ENCODE measurements at places on chromosomes 3 and 15. TPM values are rescaled to one million over a fixed set of nuclear protein-coding genes. Genes with fewer than 3 reads are reported as not detected.
A peak's percentile ranks its signal among the peaks of the same experiment; 100 is the strongest.

DNA sequence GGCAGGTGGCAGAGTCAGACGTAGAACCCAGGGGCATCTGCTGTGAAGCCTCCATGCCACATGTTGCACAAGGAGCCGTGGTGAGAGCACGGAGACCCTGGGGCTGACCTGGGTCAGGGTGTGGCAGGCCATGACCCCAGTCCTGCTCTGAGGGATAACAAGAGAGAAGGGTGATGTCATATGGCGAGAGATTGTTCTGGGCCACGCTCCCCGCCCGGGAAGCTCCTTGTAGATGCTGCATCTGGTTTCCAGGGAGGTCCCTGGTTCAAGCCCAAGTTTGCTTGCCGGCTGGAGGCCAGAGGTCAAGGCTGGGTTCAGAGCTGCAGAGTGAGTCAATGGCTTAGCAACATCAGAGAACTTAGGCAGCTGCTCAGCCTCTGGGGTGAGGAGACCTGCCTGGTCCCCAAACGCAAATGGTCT is 17.3 kb downstream of the FGD5 start:
- no peak overlapping the region for H3K27ac ChIP-seq
- H3K27me3 ChIP-seq = peaks cover 10% of the 10 kb centered on the region
- no peaks in the 10 kb centered on the region for H3K4me1 ChIP-seq
- no peaks in the 10 kb centered on the region for H3K36me3 ChIP-seq
- no peak for DNase-seq

GRCh38 chr15:34621675-34622074 is 38.2 kb upstream of the GOLGA8B start:
- no peak overlapping the region for H3K4me3 ChIP-seq
- peaks cover 50% of the 10 kb centered on the region for H3K27me3 ChIP-seq
- no peaks in the 10 kb centered on the region for H3K36me3 ChIP-seq
- no peak for DNase-seq

- H3K4me3 ChIP-seq = no peak overlapping the region
- no peak overlapping the region for H3K27ac ChIP-seq
- DNase-seq = no peak
- peaks cover 35% of the 10 kb centered on the region for H3K27me3 ChIP-seq
- H3K36me3 ChIP-seq = no peaks in the 10 kb centered on the region
- no peaks in the 10 kb centered on the region for H3K4me1 ChIP-seq
These were observed 15.9 kb upstream of the UMPS start for GRCh38 chr3:124714223-124714853.

Gene ATP13A3
- total RNA-seq = 57.0 TPM

DNA sequence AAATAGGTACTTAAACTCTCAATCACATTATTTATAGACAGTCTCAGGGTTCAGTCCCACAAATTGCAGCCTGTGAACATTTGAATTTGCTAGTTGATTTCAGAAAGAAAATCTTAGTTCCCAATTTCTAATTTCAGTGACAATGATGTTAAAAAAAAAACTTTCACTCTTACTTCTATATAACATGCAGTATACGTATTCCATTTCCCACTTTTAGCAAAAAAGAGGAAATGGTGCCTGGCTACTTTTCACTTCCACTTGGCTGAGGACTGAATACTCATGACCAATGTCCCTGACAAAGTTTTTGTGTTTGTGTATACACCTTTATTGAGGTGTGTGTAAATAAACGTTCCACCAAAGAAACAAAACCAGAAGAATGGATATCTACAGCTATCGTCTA is 32.1 kb upstream of the XCR1 start:
- no peak overlapping the region for H3K4me3 ChIP-seq
- H3K4me1 ChIP-seq = peaks cover 5% of the 10 kb centered on the region
- H3K27me3 ChIP-seq = peaks cover 58% of the 10 kb centered on the region
- no peak for DNase-seq
- no peak overlapping the region for H3K27ac ChIP-seq

Gene GOLGA6L4
- total RNA-seq = 3.1 TPM

DNA sequence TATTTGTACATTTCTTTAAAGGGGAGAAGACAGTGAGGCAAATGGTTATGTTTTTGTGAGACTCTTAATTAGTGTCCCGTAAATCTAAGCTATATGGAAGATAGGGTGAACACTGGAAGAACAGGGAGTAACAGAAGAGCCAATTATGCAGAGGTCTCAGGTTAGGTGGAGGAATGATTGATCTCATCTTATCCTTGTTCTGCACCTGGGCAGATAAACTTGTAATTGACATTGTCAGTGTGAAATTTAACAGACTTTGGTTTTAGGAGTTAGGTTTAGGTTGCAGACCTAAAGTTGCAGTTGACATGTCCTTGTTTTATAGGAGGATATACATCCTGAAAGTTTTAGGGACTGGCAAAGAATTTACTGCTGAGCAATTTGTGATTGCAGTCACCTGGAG is 3.1 kb upstream of the TWF2 start:
- H3K27ac ChIP-seq = peak overlapping the region; percentile 79
- H3K4me3 ChIP-seq = peak overlapping the region; percentile 43
- H3K36me3 ChIP-seq = peaks cover 12% of the 10 kb centered on the region
- no peak for DNase-seq
- peaks cover 52% of the 10 kb centered on the region for H3K4me1 ChIP-seq
- no peaks in the 10 kb centered on the region for H3K27me3 ChIP-seq

Gene MNS1
- 0.85 TPM for total RNA-seq

GRCh38 chr3:54818486-54818885 is 109.4 kb downstream of the LRTM1 start:
- no peaks in the 10 kb centered on the region for H3K27me3 ChIP-seq
- no peak overlapping the region for H3K27ac ChIP-seq
- H3K4me1 ChIP-seq = no peaks in the 10 kb centered on the region
- no peak overlapping the region for H3K4me3 ChIP-seq

Gene IQCF5
- total RNA-seq = not detected

DNA sequence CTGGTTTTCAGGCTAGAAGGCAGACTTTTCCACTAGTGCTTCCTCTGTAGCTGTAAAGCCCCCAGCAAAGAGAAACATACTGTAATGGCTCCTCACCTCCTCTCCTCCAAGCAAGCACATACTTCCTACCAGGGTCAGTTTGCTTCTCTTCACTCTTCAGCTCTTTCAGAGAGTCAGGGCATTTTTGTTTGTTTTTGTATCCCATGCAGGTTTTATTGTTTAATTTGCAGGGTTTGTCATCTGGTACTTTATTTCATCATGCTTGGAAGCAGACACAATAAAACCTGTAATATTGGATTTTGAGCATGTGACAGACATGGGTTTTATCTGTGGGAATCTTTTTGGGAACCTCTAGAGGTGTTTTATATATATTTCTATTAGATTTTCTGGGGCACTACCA is 753.3 kb upstream of the ROBO1 start:
- no peak overlapping the region for H3K27ac ChIP-seq
- H3K4me3 ChIP-seq = no peak overlapping the region
- H3K4me1 ChIP-seq = no peaks in the 10 kb centered on the region
- H3K27me3 ChIP-seq = no peaks in the 10 kb centered on the region

DNA sequence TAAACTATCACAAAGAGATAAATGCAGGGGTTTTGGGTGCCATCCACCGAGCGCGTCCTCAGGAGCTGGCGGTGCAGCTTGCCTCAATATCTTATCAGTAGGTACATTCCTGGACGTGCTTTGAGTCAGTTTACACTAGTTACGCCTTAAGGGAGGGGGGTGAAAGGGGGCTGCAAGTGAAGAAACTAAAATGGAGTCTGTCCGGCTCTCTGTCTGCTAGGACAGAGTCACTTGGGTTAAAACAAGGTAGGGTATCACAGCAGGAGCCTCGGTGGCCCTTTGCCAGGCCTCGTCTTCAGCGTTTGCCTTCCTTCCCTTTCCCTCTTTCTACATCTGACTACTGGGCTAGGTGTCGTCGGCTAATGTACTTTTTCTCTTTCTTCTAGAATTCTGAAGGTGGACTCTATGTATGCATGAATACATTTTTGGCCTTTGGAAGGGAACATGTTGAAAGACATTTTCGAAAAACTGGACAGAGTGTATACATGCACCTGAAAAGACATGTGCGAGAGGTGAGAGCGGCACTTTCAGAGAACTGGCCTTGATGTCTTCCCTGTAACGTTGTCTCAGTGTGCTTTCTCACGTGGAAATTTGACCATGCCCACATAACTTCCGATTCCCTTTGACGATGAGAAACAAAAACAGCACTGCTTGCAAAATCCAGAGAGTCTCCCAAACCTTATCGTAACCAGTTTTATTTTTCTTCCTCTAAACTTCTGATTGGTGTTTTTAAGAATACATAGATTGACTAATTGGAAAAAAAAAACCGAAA is 28.8 kb downstream of the USP13 start:
- no peak for DNase-seq
- no peak overlapping the region for H3K4me3 ChIP-seq

DNA sequence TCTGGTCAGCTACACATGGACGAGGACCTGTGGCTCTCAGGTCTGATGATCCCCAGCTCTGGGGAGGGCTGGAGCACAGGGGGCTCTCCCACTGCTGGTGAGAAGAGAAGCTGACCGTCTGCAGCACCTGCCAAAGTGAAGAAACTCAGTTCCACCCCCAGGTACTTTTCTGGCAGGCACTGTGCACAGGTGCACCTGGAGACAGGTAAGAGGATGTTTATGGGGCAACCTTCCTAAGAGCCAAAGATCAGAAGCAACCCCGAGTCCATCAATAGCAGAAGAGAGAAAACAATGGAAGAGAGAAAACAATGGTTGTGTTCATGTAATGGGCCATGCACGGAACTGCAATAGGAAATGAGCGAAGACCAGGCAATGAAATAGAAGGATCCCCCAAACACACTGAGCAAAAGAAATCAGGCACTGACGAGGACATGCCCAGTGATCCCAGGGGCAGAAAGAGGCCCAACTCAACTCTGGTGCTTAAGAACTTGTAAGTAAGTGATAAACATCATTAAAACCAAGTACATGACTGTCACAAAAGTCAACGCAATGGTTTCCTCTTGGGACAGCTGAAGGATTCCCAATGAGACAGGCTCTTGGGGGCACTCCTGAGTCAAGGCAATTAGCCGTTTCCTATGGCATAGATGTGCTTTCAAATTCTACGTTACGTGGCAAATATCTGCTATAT is 95.0 kb upstream of the ALDH1A3 start:
- no peak overlapping the region for H3K4me3 ChIP-seq
- DNase-seq = no peak
- H3K27ac ChIP-seq = no peak overlapping the region
- no peaks in the 10 kb centered on the region for H3K36me3 ChIP-seq
- no peaks in the 10 kb centered on the region for H3K4me1 ChIP-seq

Gene DCBLD2
- 0.82 TPM for total RNA-seq

Gene CLDN16
- total RNA-seq = not detected

Gene NLGN1
- total RNA-seq = not detected

Measured in activated naive CD8-positive, alpha-beta T cell treated with anti-CD3 and anti-CD28 coated beads, Interleukin-2, amount 10 ng/mL, durations not matched to agents 7 days and 5 days (primary cell).